ENCODE measurements at places on chromosomes 7 and 10.

DNA sequence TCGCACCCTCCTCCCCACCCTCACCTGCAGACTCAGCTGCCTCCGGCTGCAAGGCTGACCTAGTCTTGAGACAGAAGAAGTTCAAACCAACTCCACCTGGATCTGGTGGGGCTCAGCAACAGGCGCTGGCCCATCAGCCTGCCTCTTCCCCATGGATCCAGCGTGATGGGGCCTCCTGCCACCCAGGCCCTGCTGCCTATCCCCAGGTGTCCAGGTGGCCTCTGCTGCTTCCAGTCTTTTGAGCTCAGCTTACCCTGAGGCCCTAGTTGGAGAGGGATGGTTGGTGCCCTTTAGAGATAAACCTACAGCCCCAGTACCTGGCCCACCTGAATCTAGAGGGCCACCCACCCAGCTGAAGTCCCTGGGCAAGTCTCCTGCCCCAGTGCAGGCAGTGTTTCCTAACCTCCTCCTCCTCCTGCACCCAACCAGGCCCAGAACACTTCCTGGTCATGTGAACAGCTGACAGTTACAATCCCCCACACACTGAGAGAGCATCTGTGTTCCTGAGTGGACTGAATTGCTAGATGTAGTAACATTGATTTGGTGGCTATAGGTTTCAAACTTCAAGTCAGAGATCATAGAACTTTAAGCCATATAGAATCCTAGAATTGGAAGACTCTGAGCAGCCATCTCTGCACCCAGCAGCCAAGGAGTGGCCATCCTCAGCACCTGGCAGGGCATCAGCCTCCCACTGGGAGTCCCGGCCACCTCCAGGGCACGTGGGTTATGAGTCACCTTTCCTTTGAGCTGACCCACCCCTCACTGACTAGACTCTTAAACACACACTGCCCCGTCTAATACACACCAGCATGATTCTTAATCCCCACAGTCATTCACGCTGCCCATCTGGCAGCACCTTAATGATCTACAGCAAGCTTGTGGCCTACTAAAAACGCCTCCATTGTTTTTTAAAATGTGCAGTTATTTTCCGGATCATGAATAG lies 51.9 kb downstream of the ALOX5 start:
- no peak overlapping the region for H3K4me3 ChIP-seq
- peaks cover 7% of the 10 kb centered on the region for H3K36me3 ChIP-seq
- H3K27me3 ChIP-seq, result no peaks in the 10 kb centered on the region
- H3K27ac ChIP-seq, result peak overlapping the region; percentile 16

GRCh38 chr10:78408671-78409472 lies 375.2 kb downstream of the RPS24 start:
- H3K36me3 ChIP-seq, result no peaks in the 10 kb centered on the region
- no peak for DNase-seq
- peaks cover 19% of the 10 kb centered on the region for H3K4me1 ChIP-seq
- H3K27me3 ChIP-seq, result no peaks in the 10 kb centered on the region
- peak overlapping the region; percentile 45 for H3K27ac ChIP-seq

- H3K27me3 ChIP-seq, result no peaks in the 10 kb centered on the region
- no peak overlapping the region for H3K4me3 ChIP-seq
- H3K36me3 ChIP-seq, result no peaks in the 10 kb centered on the region
- H3K4me1 ChIP-seq, result no peaks in the 10 kb centered on the region
- no peak for DNase-seq
Observed at GRCh38 chr10:115829521-115830205, 443.3 kb downstream of the GFRA1 start.

GRCh38 chr7:50728184-50728583 lies 54.5 kb downstream of the GRB10 start:
- H3K36me3 ChIP-seq, result no peaks in the 10 kb centered on the region
- no peak overlapping the region for H3K27ac ChIP-seq
- no peak for DNase-seq
- H3K4me3 ChIP-seq, result no peak overlapping the region

DNA sequence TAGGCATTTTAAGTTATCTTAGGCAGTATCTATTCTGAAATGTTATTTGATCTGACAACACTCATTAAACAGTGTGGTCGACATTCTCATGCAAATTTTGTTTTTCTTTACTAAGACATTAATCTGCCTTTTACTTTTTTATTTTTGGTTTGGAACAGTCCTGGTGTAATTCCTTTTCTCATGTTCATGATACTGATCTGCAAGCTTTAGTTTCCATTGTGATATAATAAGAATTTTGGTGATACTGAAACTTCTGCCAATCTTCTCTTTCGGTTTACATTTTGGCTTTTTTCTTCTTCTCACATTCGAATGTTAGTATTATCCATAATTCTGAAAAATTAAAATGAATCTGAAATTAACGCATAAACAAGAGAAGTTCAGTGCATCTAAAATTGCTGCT lies 281.9 kb upstream of the MTPN start:
- H3K36me3 ChIP-seq, result no peaks in the 10 kb centered on the region
- DNase-seq, result no peak
- no peaks in the 10 kb centered on the region for H3K27me3 ChIP-seq
- H3K27ac ChIP-seq, result no peak overlapping the region
- H3K4me1 ChIP-seq, result no peaks in the 10 kb centered on the region

GRCh38 chr7:44455155-44455554 lies 35.3 kb downstream of the NUDCD3 start:
- no peak overlapping the region for H3K27ac ChIP-seq
- peaks cover 76% of the 10 kb centered on the region for H3K36me3 ChIP-seq
- no peak for DNase-seq
- H3K27me3 ChIP-seq, result no peaks in the 10 kb centered on the region

DNA sequence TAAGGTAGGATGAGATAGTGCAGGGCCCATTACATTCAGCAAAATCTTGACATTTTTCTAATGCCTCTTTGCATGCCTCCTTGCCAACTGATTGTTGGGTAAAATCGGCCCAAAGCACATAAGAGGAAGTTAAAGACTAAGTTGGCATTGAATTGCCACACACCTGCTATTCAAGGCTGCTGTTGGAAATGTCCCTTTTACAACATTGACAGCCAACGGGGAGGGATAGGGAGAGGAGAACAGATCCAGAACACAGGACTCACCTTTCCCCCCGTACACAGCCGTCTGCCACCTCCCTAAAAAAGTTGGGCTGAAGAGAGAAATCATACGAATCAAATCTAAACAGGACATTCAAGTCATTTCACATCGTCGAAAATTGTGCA lies 695 bp downstream of the FAM237B start:
- DNase-seq, result no peak
- no peak overlapping the region for H3K27ac ChIP-seq
- peaks cover 75% of the 10 kb centered on the region for H3K27me3 ChIP-seq
- H3K4me3 ChIP-seq, result no peak overlapping the region
- no peaks in the 10 kb centered on the region for H3K4me1 ChIP-seq

DNA sequence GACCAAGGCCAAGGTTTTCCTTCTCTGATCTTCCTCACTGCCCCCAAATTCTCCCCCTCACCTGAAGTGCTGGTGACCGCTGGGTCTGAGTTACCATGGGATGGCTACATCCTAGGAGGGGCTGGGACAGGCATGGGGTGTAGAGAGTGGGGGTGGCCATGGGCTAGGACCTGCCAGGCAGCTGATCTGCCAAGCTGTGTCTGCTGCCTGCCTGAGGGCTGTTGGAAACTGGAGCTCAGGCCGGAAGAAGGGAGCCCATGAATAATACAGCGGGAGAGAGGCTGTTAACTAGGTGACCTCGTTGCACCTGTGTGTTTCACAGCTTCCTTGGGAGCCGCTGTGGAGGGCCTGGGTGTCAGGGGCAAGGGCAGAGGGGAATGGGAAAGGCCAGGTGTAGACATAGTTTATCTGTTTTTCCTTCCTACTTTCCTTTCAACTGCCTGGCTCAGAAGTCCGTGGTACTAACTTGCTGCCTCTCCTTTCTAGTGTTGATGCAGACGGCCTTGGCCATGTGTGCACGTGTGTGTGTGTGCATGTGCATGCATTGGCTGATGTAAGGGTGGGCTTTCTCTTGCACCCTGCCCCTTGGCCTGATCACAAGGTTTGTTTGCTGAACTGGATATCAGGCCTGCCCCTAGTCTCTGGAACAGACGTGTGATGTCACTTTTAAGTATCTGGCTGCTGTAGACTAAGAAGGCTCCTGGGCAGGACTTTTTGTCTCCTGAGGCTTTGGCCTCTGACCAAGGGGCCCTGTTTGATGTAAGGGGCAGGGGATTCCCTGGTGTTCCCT lies 11.9 kb downstream of the CDH23 start:
- H3K36me3 ChIP-seq, result no peaks in the 10 kb centered on the region
- no peak overlapping the region for H3K27ac ChIP-seq
- H3K4me1 ChIP-seq, result no peaks in the 10 kb centered on the region
- no peak overlapping the region for H3K4me3 ChIP-seq

- no peaks in the 10 kb centered on the region for H3K4me1 ChIP-seq
- H3K27me3 ChIP-seq, result no peaks in the 10 kb centered on the region
- no peak for DNase-seq
- no peak overlapping the region for H3K4me3 ChIP-seq
Observed at GRCh38 chr7:80826520-80827238, 92.2 kb downstream of the SEMA3C start.

DNA sequence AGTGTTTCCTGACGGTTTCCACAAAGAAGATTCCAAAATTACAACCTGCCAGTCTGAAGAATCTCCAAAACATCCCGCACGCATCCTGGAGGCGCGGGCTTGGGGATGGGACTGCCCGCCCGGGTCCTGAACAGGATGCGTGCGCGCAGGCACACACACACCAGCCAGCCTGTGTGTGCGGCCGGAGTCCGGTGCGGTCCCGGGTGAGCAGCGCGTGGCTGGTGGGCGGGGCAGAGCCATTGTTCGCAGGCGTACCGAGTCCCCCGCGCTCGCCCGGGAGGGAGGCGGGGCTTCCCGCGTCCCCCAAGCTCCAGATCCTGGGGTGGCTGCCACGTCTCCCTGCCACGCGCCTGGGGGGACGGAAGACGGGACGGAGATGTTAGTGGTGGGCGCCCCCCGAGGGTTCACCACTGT lies 675 bp upstream of the SCD start:
- peak overlapping the region; percentile 47 for H3K4me3 ChIP-seq
- peaks cover 56% of the 10 kb centered on the region for H3K4me1 ChIP-seq
- no peaks in the 10 kb centered on the region for H3K27me3 ChIP-seq
- H3K36me3 ChIP-seq, result peaks cover 27% of the 10 kb centered on the region

DNA sequence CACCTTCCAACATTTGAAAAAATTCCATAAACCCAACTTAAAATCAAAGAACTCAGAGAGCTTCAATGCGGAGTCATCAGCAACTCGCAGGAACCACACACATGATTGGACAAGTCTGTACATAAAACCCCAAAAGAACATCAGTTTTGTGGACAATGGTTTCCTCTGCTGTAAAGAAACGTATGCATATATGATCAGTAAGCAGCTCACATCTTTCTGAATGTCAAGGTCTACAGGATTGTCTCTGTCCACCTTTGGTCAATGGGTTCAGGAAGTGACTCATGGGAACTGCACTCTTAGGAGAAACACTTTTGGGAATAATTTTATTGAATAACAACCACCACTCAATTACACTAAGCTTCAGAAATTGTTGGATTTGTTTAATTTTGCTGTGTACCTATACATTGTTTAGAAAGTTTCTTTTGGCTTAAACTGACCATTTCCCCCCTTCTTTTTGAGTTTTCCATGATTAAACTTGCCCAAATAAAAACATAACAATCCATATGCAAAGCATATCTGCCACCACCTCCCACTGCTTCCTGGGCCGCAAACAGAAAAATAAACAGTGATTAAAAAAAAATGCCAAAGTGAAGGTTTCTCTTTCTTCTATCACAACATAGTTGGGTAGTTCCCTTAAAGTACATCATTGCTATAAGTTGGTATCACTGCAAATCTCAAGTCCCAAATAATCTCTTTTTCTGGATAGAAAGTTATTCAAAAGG lies 27.3 kb upstream of the AFAP1L2 start:
- no peaks in the 10 kb centered on the region for H3K4me1 ChIP-seq
- no peak overlapping the region for H3K4me3 ChIP-seq
- no peak for DNase-seq
- H3K27ac ChIP-seq, result no peak overlapping the region
- H3K27me3 ChIP-seq, result no peaks in the 10 kb centered on the region
- H3K36me3 ChIP-seq, result peaks cover 3% of the 10 kb centered on the region

GRCh38 chr7:20019757-20020432 lies 197.3 kb downstream of the MACC1 start:
- no peaks in the 10 kb centered on the region for H3K36me3 ChIP-seq
- no peaks in the 10 kb centered on the region for H3K27me3 ChIP-seq
- no peak overlapping the region for H3K27ac ChIP-seq
- no peak for DNase-seq
- no peak overlapping the region for H3K4me3 ChIP-seq
- H3K4me1 ChIP-seq, result no peaks in the 10 kb centered on the region

DNA sequence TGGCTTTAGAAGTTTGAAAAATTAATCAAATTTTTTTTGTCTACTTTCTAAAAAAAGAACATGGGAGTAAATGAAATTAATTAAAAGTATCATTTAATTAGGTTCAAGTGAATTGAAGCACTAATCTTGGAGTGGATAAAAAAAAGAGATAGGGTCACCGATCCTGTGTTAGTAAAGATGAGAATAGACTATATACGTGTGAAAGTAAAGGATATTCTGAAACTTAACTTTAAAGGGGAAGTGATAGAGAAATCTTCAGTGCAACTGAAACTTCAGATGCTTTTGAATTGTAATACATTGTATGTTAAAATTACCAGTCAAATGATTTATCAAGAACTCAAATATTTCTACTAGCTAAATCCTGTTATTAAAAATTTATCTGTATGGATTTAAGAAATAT lies 4.8 kb downstream of the NHLRC2 start:
- peaks cover 36% of the 10 kb centered on the region for H3K4me1 ChIP-seq
- H3K27me3 ChIP-seq, result no peaks in the 10 kb centered on the region
- no peak for DNase-seq
- no peak overlapping the region for H3K27ac ChIP-seq

GRCh38 chr7:130650611-130651120 lies 17.9 kb downstream of the COPG2 start:
- peaks cover 46% of the 10 kb centered on the region for H3K36me3 ChIP-seq
- no peaks in the 10 kb centered on the region for H3K4me1 ChIP-seq
- H3K27me3 ChIP-seq, result no peaks in the 10 kb centered on the region
- H3K27ac ChIP-seq, result no peak overlapping the region

DNA sequence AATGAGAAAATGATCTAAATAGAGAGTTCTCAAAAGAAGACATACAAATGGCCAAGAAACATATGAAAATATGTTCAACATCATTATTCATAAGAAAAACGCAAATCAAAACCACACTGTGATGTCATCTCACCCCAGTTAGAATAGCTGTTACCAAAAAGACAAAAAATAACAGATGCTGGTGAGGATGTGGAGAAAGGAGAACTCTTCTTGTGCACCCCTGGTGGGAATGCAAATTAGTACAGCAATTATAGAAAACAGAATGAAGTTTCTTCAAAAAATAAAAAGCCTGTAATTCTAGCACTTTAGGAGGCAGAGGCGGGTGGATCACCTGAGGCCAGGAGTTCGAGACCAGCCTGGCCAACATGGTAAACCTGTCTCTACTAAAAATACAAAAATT lies 199.3 kb downstream of the PARD3 start:
- DNase-seq, result no peak
- H3K4me1 ChIP-seq, result no peaks in the 10 kb centered on the region
- no peaks in the 10 kb centered on the region for H3K36me3 ChIP-seq
- no peak overlapping the region for H3K27ac ChIP-seq
- no peaks in the 10 kb centered on the region for H3K27me3 ChIP-seq
